ENCODE measurements at places on chromosomes 3 and 15. TPM values are rescaled to one million over a fixed set of nuclear protein-coding genes. Genes with fewer than 3 reads are reported as not detected.

- H3K4me1 ChIP-seq = peaks cover 3% of the 10 kb centered on the region
- H3K4me3 ChIP-seq = no peak overlapping the region
- no peak overlapping the region for H3K27ac ChIP-seq
- no peaks in the 10 kb centered on the region for H3K36me3 ChIP-seq
- DNase-seq = no peak
- no peaks in the 10 kb centered on the region for H3K27me3 ChIP-seq
Measured at GRCh38 chr3:196175722-196176121, 35.5 kb downstream of the ZDHHC19 start.

DNA sequence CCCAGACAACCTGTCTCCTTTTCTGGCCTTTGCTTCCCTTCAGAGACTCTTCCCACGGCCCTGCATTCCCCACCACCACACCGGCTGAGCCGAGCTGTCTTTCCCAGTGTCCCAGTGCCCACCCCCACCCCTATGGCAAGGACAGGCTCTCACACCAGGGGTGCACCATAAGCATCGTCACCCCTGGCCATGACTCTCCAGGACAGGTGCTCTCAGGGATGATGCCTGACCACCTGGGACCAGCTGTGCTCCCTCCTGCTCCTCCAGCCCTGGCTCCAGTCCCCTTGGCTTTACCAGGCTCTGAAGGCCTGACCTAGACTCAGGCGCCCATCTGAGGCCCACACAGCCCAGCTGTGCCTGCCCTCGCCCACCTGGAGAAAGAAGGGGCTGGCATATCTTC is 17.6 kb upstream of the SEMA3F start:
- no peaks in the 10 kb centered on the region for H3K36me3 ChIP-seq
- no peak overlapping the region for H3K4me3 ChIP-seq
- peaks cover 26% of the 10 kb centered on the region for H3K4me1 ChIP-seq

MYLK gene
- total RNA-seq = 17.2 TPM

DNA sequence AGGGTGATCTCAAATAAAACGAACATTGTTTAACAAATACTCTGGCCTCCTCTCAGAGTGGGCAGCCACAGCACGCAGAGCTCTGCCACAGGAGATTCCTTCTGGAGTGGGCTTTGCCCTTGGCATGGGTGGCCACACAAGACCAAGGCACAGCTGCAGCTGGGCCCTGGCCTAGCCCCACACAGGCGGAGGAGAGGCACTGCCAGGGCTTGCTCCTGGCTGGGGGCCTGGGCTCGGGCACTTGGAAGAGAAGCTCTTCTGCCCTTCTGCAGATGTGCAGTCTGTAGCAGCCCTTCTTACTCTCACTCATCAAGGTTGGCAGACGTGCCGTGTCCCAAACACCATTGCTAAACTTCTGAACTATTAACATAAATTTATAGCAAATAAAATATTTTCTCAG is 67.2 kb downstream of the CRTC3 start:
- no peaks in the 10 kb centered on the region for H3K36me3 ChIP-seq
- H3K27ac ChIP-seq = no peak overlapping the region
- H3K27me3 ChIP-seq = no peaks in the 10 kb centered on the region
- H3K4me3 ChIP-seq = no peak overlapping the region
- H3K4me1 ChIP-seq = peaks cover 13% of the 10 kb centered on the region
- no peak for DNase-seq

BHLHE40 gene
- 57.4 TPM for total RNA-seq

UROC1 gene
- not detected for total RNA-seq

- H3K36me3 ChIP-seq = no peaks in the 10 kb centered on the region
- no peak for DNase-seq
- no peak overlapping the region for H3K4me3 ChIP-seq
- no peaks in the 10 kb centered on the region for H3K4me1 ChIP-seq
Measured at GRCh38 chr3:40989141-40990061, 209.9 kb upstream of the CTNNB1 start.

GRCh38 chr3:124775877-124776276 is 45.6 kb downstream of the UMPS start:
- no peak overlapping the region for H3K27ac ChIP-seq
- no peak overlapping the region for H3K4me3 ChIP-seq
- DNase-seq = no peak
- H3K4me1 ChIP-seq = peaks cover 61% of the 10 kb centered on the region
- H3K27me3 ChIP-seq = no peaks in the 10 kb centered on the region

PTX3 gene
- 172 TPM for total RNA-seq

ISL2 gene
- total RNA-seq = not detected

DOCK3 gene
- total RNA-seq = 0.16 TPM

- no peak for DNase-seq
- H3K36me3 ChIP-seq = no peaks in the 10 kb centered on the region
- H3K4me1 ChIP-seq = no peaks in the 10 kb centered on the region
- H3K27me3 ChIP-seq = peaks cover 42% of the 10 kb centered on the region
- H3K27ac ChIP-seq = no peak overlapping the region
Measured at GRCh38 chr3:123038751-123039150, 11.2 kb upstream of the SEMA5B start.

- H3K27ac ChIP-seq = no peak overlapping the region
- DNase-seq = no peak
- no peaks in the 10 kb centered on the region for H3K27me3 ChIP-seq
- H3K4me1 ChIP-seq = no peaks in the 10 kb centered on the region
- H3K4me3 ChIP-seq = no peak overlapping the region
Measured at GRCh38 chr15:40815042-40815698, 7.9 kb upstream of the DNAJC17 start.

SLCO3A1 gene
- 0.83 TPM for total RNA-seq
